Mesothelial cell of epicardium (in vitro differentiated cells): ENCODE measurements at places on chromosomes 16 and 17. TPM values are rescaled to one million over a fixed set of nuclear protein-coding genes. Genes with fewer than 3 reads are reported as not detected.
A peak's percentile ranks its signal among the peaks of the same experiment; 100 is the strongest.

- H3K27ac ChIP-seq, result no peak overlapping the region
- no peaks in the 10 kb centered on the region for H3K27me3 ChIP-seq
- H3K4me3 ChIP-seq, result no peak overlapping the region
- H3K36me3 ChIP-seq, result peaks cover 5% of the 10 kb centered on the region
These were observed 47.3 kb upstream of the DNAH17 start for GRCh38 chr17:78624324-78625151.

DNA sequence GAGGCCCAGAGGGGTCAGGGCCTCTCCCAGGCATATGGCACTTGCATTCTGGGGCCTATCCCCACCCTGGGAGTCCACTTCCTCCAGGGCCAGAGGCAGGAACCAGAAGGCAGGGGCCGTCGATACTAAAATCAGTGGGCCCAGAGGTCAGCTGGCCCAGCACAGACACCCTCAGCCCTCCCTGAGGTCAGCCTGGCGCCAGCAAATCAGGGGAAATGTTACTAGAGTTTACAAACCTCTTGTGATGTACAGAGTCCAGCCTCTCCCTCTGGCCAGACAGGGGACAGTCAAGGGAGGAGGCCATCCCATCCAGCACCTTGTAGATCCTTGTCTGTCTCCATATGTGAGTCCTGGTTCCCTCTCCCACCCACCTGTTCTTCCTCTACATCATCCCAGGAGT, 10.8 kb downstream of the CDH5 start:
- H3K27me3 ChIP-seq, result no peaks in the 10 kb centered on the region
- H3K4me1 ChIP-seq, result peaks cover 10% of the 10 kb centered on the region
- no peak for DNase-seq
- peaks cover 3% of the 10 kb centered on the region for H3K36me3 ChIP-seq
- no peak overlapping the region for H3K27ac ChIP-seq

GRCh38 chr16:50836121-50836621, 94.3 kb downstream of the CYLD start:
- H3K27ac ChIP-seq, result no peak overlapping the region
- no peak overlapping the region for H3K4me3 ChIP-seq
- no peaks in the 10 kb centered on the region for H3K36me3 ChIP-seq
- no peaks in the 10 kb centered on the region for H3K4me1 ChIP-seq

DNA sequence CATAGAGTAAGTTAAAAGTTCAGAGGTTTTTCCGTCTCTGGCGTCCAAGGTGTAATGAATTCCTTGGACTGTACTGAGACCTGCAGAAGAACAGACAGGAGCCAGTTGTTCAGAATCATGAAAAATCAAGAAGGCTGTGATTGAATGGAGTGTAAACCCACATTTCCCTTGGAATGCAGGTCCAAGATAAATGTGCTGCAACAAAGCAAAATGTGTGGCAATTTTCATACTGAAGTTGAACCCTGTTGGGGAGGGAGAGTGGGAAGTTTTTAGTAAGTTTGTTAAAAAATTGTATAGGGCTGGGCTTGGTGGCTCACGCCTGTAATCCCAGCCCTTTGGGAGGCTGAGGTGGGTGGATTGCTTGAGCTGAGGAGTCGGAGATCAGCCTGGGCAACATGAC, 21.4 kb downstream of the GGNBP2 start:
- peaks cover 37% of the 10 kb centered on the region for H3K36me3 ChIP-seq
- H3K27ac ChIP-seq, result no peak overlapping the region
- no peaks in the 10 kb centered on the region for H3K4me1 ChIP-seq

GRCh38 chr17:1573932-1574696, 11.5 kb upstream of the PITPNA start:
- peaks cover 3% of the 10 kb centered on the region for H3K4me1 ChIP-seq
- no peak overlapping the region for H3K4me3 ChIP-seq
- no peaks in the 10 kb centered on the region for H3K27me3 ChIP-seq
- DNase-seq, result peak; percentile 75
- no peaks in the 10 kb centered on the region for H3K36me3 ChIP-seq
- peak overlapping the region; percentile 71 for H3K27ac ChIP-seq

GRCh38 chr17:69030169-69030568, 30.6 kb downstream of the ABCA9 start:
- H3K4me1 ChIP-seq, result peaks cover 5% of the 10 kb centered on the region
- no peaks in the 10 kb centered on the region for H3K36me3 ChIP-seq
- DNase-seq, result no peak
- H3K27ac ChIP-seq, result no peak overlapping the region
- H3K4me3 ChIP-seq, result no peak overlapping the region

GRCh38 chr16:24027466-24027865, 191.7 kb downstream of the PRKCB start:
- H3K36me3 ChIP-seq, result no peaks in the 10 kb centered on the region
- H3K27ac ChIP-seq, result no peak overlapping the region
- no peak overlapping the region for H3K4me3 ChIP-seq
- peaks cover 68% of the 10 kb centered on the region for H3K27me3 ChIP-seq
- no peaks in the 10 kb centered on the region for H3K4me1 ChIP-seq

DNA sequence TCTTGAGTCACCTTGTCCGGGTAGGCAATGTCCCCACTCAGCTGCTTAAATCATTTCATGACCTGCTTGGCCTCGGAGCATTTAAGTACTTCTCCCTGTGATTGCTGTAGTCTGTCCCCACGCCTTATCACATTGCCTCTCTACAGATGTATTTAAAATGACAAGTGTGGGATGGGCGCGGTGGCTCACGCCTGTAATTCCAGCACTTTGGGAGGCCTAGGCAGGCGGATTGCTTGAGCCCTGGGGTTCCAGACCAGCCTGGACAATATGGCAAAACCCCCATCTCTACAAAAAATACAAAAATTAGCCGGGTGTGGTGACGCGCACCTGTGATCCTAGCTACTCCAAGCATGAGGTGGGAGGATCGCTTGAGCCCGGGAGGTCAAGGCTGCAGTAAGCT, 1.3 kb upstream of the GJC1 start:
- H3K27ac ChIP-seq, result no peak overlapping the region
- peaks cover 33% of the 10 kb centered on the region for H3K4me1 ChIP-seq
- H3K27me3 ChIP-seq, result no peaks in the 10 kb centered on the region
- H3K4me3 ChIP-seq, result peak overlapping the region; percentile 75

DNA sequence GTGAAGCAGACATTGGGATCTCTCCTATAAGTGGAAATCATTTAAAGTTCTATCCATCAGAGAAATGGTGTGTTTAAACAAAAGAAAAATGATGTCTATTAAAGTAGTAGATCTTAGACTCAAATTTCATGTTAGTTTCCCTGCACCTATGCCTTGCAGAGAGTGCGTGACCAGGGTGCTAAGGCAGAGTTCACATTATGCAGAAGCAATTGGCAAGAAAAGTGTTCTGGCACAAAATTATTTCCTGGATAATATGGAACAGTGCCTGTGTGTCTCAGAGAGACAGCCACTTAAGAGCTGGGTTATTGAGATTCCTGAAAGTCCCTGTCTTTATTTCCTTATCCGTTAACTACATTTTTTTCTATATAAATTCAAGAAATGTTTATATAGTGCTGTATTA, 457.0 kb downstream of the CDH8 start:
- no peak overlapping the region for H3K27ac ChIP-seq
- no peak overlapping the region for H3K4me3 ChIP-seq
- peaks cover 5% of the 10 kb centered on the region for H3K27me3 ChIP-seq

- H3K36me3 ChIP-seq, result peaks cover 21% of the 10 kb centered on the region
- H3K27me3 ChIP-seq, result no peaks in the 10 kb centered on the region
- H3K27ac ChIP-seq, result no peak overlapping the region
- no peak for DNase-seq
- no peaks in the 10 kb centered on the region for H3K4me1 ChIP-seq
These were observed 167.5 kb downstream of the RPTOR start for GRCh38 chr17:80712089-80712488.

GRCh38 chr17:10777131-10777807, 26.6 kb downstream of the TMEM238L start:
- H3K27ac ChIP-seq, result no peak overlapping the region
- H3K4me1 ChIP-seq, result peaks cover 8% of the 10 kb centered on the region
- no peak for DNase-seq

- no peak overlapping the region for H3K27ac ChIP-seq
- no peak overlapping the region for H3K4me3 ChIP-seq
These were observed 11.2 kb upstream of the RFWD3 start for GRCh38 chr16:74677868-74678267.

DNA sequence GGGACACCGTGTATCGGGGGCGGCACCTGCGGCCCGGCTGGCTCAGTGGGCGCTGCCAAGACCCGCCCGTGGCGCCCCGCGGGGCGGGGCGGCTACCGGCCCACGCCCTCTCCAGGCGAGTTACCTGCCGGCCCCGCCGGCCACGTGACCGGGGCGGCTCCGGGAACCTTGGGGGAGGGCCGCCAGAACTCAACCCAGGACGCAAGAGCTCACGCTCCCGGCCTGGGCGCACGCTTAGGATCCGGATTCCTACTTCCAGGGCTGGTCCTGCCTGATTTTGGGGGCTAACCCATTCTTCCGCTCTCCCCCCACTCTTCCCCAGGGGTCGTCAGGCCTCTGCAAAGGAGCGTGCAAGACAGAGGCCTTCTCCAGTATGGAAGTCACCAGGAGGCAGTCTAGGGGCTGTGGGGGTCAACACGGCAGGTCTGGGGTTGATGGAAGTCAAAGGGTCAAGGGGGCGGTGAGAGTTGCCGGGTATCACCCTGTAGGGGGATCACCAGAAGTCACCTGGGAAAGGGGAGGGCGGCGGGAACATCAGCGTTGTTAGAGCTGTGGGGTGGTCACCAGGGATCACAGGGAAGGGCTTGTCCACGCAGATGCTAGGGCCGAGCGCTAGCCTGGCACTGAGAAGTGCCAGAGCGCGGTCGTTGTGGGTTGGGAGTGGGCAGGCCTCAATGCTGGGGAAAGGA, 354 bp upstream of the ESRP2 start:
- peaks cover 31% of the 10 kb centered on the region for H3K27me3 ChIP-seq
- H3K27ac ChIP-seq, result peak overlapping the region; percentile 98
- DNase-seq, result no peak
- H3K4me1 ChIP-seq, result peaks cover 34% of the 10 kb centered on the region
- no peaks in the 10 kb centered on the region for H3K36me3 ChIP-seq
- peak overlapping the region; percentile 78 for H3K4me3 ChIP-seq

- no peaks in the 10 kb centered on the region for H3K36me3 ChIP-seq
- DNase-seq, result no peak
- peaks cover 6% of the 10 kb centered on the region for H3K27me3 ChIP-seq
- no peak overlapping the region for H3K27ac ChIP-seq
These were observed 71.2 kb downstream of the PCTP start for GRCh38 chr17:55822028-55822427.

- no peaks in the 10 kb centered on the region for H3K4me1 ChIP-seq
- no peak overlapping the region for H3K4me3 ChIP-seq
- no peak for DNase-seq
- H3K27me3 ChIP-seq, result peaks cover 51% of the 10 kb centered on the region
- H3K36me3 ChIP-seq, result no peaks in the 10 kb centered on the region
These were observed 9.7 kb upstream of the NXPH3 start for GRCh38 chr17:49565948-49566491.

GTF3C1 gene
- total RNA-seq, result 120 to 131 TPM (median 123 TPM) in 3 replicates

CCDC154 gene
- total RNA-seq, result 3.9 to 5.6 TPM (median 4.2 TPM) in 3 replicates

AMZ2 gene
- total RNA-seq, result 63.2 to 85.1 TPM (median 65.4 TPM) in 3 replicates

MAF gene
- total RNA-seq, result 11.1 to 12.9 TPM (median 11.7 TPM) in 3 replicates

HAP1 gene
- 0.44 to 0.66 TPM (median 0.45 TPM) in 3 replicates for total RNA-seq

PPY gene
- total RNA-seq, result not detected in 3 replicates

KRTAP1-1 gene
- not detected in 3 replicates for total RNA-seq

ITGAX gene
- not detected in 3 replicates for total RNA-seq
